ENCODE measurements at places on chromosomes 4 and X.

GRCh38 chrX:150060406-150060805 is 122.1 kb upstream of the EOLA2 start:
- DNase-seq, result no peak

DNA sequence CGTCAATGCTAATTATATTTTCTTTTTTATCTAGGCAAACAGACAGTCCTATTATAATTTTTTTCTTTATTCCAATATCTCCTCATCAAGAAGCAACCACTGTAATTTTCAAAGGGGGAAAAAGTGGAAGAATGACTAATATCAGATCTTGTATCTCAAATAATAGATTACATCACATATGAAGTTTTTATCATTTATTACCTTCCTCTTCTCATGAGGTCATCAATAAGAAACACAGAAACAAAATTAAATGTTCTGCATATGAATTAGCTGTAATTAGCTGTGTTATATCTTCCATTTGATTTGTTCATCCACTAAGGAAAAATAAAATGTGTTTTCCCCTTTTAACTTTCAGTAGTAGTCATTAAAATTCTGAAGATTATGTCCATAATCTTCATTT is 14.3 kb downstream of the PRSS12 start:
- no peak for DNase-seq

GRCh38 chr4:42397635-42398170 is 415 bp downstream of the SHISA3 start:
- DNase-seq, result peak; percentile 35

DNA sequence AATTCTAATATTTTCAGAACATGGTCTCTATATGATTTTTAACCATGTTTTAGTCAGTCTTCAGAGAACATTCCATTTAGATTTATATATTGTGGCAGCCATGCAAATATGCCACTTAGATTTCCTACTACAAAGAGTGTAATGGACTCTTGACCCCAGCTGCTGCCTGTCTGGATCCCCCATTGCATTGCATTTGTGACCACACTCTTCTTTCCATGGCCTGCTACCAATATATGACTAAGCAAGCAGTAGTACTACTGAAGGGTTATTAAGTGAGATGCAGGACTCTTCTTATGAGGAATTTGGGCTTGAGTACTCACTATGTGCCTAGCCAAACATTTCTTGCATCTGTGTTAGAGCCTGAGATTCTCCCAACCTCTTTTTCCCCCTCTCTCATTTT is 306.8 kb downstream of the PDHA2 start:
- DNase-seq, result no peak

DNA sequence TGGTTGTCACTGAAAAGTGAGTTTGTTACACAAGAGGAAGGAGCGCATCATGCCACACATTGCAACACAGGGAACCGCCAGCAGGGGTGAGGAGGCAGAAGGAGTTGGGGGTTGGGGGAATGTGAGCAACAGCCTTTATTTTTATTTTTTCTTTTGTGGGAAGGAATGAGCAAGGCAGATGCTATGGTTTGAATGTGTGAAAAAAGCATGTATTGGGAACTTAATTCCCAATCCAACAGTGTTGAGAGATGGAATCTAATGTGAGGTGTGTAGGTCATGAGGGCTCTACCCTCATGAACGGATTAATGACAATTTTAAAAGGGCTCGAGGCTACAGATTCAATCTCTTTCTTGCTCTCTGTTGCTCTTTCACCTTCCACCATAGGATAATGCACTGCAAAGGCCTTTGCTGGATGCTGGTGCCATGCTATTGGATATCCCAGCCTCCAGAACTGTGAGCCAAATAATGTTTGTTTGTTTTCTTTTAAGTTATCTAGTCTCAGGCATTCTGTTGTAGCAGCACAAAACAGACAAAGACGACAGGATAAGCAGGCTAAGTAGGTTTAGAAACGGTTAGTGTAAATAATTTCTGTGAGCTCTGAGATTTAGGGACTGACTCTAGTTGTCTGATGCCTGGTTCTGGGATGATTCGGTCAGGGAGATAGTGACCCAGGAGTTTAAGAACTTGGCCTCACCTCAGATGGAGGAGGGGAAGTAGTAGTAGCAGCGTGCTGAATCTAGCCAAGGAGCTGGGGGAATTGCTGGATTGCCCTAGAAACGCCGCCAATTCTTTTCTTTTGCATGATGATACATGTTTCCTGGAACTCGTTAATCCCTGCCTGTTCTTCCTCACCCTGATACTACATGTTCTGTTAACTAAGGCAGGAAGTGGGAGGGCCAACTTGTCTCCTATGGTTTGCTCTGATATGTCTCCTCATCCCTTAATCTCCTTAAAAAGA is 156.6 kb upstream of the CTSO start:
- no peak for DNase-seq

GRCh38 chr4:52358883-52359321 is 300.2 kb downstream of the USP46 start:
- DNase-seq, result no peak

DNA sequence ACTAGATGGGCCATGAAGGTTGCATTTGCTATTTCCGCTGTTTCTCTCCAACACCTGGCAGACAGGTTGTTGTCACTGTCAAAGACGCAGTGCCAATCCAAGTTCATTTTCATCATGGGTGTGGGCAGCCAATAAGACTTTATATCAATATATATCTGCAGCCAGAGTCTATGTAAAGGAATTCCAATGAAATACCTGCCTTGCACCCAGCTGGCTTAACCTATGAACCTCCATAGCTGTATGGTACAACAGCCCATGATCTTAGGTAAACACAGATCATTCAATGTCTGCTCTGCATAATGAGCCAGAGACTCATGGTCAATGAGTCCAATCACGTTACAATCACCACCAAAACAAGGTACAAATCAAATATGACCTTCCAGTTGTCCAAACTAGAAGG is 37.7 kb upstream of the ADGRA3 start:
- DNase-seq, result no peak

- no peak for DNase-seq
These were observed 18.6 kb downstream of the AFM start for GRCh38 chr4:73499996-73500765.

DNA sequence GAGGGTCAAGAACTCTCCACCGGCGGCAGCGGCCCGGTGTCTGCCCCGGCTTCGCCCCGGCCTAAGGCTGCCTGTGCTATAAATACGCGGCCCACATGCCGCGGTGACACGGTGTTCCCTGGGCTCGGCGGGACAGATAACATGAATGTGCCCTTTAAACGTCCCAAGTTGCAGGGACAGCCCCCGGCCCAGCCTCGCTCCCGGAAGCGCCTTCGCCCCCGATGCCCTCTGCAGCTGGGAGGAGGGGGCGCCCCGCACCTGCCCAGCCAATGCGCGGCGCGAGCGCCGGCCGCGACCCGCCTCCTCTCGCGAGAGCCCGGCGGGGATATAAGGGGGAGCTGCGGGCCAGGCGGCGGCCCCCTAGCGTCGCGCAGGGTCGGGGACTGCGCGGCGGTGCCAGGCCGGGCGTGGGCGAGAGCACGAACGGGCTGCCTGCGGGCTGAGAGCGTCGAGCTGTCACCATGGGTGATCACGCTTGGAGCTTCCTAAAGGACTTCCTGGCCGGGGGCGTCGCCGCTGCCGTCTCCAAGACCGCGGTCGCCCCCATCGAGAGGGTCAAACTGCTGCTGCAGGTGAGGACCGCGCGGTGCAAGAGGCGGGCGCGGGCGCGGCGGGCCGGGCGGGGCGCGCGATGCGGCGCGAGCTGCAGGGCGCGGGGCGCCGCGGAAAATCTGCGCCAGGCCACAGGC is at the start of gene SLC25A4:
Gene SLC25A4 (plus strand): TSS at position 355 of the 689 bp plus-strand sequence. CDS start 107 bp downstream, at position 462.
- peak; percentile 49 for DNase-seq

- DNase-seq, result no peak
These were observed 770.3 kb downstream of the NLGN4X start for GRCh38 chrX:5458300-5458842.

- DNase-seq, result no peak
These were observed 19.3 kb downstream of the RASSF6 start for GRCh38 chr4:73600954-73601353.

DNA sequence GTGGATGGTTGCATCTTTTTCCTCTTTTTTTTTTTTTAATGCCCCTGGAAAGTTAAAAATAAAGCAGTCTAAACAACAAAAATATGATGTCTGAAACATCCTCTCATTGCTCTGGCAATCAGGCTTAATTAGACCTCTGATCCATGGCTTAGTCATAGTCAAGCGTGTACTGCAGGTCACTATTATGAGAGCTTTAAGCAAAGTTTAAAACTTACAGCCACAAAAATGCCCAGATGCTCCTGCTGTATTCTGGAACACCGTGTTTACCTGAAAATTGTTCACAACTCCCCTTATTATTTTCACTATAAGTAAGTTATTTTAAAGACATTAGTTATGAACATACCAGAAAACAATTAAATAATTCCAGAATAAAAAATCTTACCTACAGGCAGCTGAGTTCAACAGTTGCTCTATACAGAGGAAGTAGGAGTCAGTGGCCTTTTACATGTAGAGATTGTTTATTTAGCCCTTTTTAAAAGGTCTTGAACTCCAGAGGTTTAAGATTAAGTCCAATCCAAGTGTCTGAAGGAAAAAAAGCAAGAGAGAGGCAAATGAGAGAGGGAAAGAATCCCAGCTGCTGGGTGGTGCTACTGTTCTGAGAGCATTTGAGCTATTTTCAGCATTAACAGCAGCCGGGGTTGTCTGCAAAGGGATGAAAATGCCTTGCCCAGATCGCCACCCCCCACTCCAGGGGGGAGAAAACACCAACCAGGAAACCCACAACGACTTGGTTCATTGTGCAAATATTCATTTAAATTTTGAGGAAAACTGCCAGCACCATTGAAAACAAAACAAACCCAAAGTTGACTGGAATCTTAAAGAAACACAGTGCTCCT is 36.9 kb downstream of the SORBS2 start:
- DNase-seq, result no peak

DNA sequence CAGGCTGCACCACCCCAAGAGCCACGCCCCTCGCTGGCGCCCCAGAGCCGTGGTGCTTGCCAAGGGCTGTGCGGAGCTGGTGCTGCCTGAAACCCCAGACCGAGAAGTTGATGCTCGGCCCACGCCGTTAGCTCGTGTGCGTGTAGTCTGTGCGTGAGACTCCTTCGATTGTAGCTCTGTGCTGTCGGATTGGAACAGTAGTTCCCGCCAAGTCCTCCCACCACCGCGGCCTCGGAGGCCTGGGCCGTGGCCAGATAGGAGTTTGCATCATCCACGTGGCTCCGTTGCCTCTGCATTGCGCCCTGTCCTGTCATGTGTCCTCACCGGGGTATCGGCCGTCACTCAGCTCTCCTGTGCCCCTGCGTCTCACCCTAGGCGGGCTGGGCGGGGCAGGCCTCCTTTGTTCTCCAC is 24.2 kb downstream of the TNIP2 start:
- DNase-seq, result no peak

DNA sequence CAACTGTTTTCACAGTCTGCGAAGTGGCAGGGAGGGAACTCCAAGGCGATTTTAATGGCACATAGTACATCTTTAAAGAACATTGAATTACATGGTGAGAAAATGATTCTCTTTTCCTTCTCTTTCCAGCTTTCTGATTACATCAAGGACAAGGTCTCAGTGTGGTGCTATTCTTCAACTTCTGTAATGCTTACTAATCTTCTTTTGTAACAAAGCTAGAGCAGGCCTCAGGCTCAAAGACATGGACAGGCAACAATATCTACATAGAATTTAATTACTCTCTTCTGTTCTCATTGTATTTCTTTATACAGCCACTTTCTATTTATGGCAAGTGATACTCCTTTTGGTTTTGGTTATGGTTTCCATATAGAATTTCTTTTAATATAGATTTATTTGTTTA is 48.4 kb downstream of the RTL5 start:
- DNase-seq, result no peak

GRCh38 chr4:125781651-125782050 is 466.9 kb downstream of the FAT4 start:
- DNase-seq, result no peak

- no peak for DNase-seq
These were observed 6.9 kb downstream of the PDE6B start for GRCh38 chr4:632196-632790.

- DNase-seq, result no peak
These were observed 132.8 kb upstream of the STIM2 start for GRCh38 chr4:26727844-26728243.

- no peak for DNase-seq
These were observed 1.2 kb upstream of the GATA1 start for GRCh38 chrX:48785186-48785539.

DNA sequence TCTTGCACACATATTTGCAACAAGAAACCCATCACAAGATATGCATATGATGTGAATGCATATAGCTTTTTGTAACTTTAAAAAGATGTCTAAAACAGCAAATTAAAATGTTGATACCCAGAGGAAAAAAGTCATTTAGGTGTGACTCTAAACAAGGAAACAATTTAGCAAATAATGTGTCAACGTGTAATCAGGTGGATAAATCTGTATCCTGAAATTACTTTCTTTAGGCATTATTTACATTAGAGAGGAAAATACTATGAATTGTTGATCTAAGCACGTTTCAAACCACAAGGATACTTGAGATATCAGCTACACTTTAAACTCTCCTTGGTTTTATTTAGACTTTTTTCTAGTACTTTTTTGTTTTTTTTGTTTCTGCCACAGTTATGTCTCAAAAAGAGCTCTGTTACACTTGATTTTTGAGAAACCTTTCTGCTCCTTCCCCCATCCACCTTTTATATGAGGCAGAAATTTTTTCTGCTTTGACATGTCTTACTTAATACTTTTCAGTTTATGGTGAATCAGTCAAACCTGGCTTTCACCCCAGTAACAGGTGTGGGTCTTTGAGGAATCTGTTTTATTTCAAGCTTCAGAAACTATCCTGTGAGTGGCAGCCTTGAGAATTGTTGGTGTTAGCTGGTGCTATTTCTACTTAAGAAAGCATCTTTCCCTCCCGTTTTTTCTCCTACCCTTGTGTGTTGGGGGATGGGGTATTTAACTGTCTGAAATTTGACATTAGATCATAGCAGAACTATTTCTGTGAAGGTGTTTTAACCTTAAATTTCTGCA is 1.9 kb downstream of the NPNT start:
- no peak for DNase-seq

GRCh38 chr4:141132072-141132708 is 1.1 kb downstream of the RNF150 start:
- no peak for DNase-seq

GRCh38 chrX:7216981-7217587 is 69.1 kb upstream of the PUDP start:
- DNase-seq, result no peak

DNA sequence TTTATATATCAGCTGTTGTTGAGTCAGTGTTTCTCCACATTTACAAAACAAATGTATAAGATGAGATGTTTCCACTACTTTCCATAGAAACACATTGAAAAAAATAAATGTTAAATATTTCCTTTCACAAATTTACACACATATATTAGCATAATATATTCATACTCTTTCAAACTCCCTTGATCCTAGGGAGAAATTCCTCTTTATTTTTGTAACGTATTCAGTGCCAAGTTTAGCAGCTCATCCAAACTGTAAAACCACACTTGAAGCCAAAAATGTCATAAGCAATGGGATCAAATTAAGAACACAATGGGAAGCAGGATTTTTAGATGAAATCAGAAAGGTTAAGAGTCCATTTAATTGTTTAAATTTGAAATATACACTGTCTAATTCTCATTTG is 381.1 kb upstream of the MAD2L1 start:
- DNase-seq, result no peak

GRCh38 chrX:19840899-19841648 is 46.3 kb downstream of the SH3KBP1 start:
- peak; percentile 1 for DNase-seq

Measured in T-helper 2 cell (primary cell).